ENCODE measurements at places on chromosomes 11 and 22.

DNA sequence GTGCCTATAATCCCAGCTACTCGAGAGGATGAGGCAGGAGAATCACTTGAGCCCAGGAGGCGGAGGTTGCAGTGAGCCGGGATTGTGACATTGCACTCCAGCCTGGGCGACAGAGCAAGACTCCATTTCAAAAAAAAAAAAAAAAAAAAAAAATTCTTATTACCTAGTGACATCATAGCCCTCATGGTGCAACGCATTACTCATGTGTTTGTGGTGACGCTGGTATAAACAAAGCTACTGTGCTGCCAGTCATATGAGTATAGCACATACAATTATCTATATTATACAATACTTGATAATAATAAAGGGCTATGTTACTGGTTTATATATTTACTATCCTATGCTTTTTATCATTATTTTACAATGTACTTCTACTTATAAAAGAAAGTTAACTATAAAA lies 41.2 kb downstream of the OR2AT4 start:
- DNase-seq = no peak

GRCh38 chr11:34926101-34926830 lies 9.8 kb downstream of the PDHX start:
- DNase-seq = no peak

- no peak for DNase-seq
Observed at GRCh38 chr22:17307566-17307965, 61.7 kb upstream of the CECR2 start.

GRCh38 chr11:117911694-117912093 lies 17.5 kb downstream of the TMPRSS13 start:
- DNase-seq = no peak

DNA sequence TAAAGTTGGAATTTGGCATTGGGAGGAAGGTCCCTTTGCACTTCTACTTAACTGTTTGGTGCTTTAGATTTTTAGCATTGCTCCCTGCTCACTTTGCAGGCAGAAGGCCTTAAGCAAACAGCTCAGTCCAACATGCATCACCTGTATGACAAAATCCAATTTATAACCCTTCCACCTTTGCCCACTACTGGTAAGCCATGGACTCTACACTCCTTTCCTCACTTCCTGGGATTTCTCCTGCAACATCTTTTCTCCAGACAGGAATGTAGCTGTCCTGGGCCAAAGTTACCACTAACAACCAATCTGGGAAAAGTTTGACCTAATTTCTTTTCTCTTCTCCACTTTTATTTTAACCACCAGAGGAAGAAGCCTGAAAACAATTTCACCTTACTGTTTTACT lies 1.8 kb upstream of the OR2D2 start:
- DNase-seq = no peak

- no peak for DNase-seq
Observed at GRCh38 chr11:101555366-101555765, 28.4 kb downstream of the TRPC6 start.

- DNase-seq = no peak
Observed at GRCh38 chr11:34050581-34051348, 766 bp upstream of the CAPRIN1 start.

- DNase-seq = no peak
Observed at GRCh38 chr22:26756675-26757293, 99.4 kb downstream of the MIAT start.

GRCh38 chr11:3994030-3994640 lies 100.5 kb upstream of the RRM1 start:
- no peak for DNase-seq

- DNase-seq = no peak
Observed at GRCh38 chr22:45344334-45344733, 34.6 kb downstream of the FAM118A start.

DNA sequence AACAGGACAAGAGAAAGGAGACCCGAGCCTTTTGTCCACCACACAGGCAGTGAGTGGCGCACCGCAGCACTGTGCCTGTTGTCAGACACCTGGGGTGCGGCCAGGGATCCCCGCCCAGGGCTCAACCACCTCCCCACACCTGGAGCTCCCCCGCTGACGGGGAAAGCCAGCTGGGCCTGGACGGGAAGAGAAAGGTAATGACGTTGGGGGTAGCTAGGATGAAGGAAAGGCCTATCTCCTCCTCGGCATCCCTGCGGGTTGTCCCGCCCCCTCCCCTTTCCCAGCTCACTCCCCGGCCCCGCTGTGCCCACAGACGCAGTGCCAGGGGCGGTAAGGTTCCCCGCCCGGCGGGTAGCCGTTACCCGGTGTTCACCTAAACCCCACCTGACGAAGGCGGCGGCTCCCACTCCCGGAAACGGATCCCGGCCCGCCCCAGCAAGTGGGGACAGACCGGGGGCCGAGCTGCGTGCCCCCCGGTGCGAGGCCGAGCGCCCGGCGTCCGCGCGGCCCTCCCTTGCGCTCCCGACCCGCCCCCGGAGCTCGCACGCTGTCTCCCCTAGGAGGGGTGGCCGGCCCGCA lies 495 bp downstream of the HYOU1 start:
- DNase-seq = peak; percentile 28

GRCh38 chr11:15726893-15727519 lies 612.3 kb downstream of the INSC start:
- DNase-seq = no peak

- DNase-seq = no peak
Observed at GRCh38 chr11:3969613-3970012, 114.1 kb downstream of the STIM1 start.

DNA sequence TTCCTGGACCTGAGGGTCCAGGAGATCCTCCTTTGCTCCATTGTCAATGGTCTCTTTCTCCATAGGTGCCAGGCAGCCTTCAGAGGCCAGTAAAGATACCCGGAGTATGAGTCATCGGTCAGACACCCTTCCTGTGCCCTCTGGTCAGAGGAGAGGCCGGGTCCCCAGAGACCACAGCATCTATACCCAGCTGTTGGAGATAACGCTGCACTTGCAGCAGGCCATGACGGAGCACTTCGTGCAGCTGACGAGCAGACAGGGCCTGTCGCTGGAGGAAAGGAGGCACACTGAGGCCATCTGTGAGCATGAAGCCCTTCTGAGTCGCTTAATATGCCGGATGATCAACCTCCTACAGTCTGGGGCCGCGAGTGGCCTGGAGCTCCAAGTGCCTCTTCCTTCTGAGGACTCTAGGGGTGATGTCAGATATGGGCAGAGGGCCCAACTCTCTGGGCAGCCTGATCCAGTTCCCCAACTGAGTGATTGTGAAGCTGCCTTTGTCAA lies at the start of gene ACCSL:
TSS of gene ACCSL (plus strand) at position 51 of the 501 bp plus-strand sequence. CDS start at position 107, 56 bp downstream.
- DNase-seq = no peak

GRCh38 chr11:23112390-23112789 lies 252.1 kb upstream of the CCDC179 start:
- DNase-seq = no peak

DNA sequence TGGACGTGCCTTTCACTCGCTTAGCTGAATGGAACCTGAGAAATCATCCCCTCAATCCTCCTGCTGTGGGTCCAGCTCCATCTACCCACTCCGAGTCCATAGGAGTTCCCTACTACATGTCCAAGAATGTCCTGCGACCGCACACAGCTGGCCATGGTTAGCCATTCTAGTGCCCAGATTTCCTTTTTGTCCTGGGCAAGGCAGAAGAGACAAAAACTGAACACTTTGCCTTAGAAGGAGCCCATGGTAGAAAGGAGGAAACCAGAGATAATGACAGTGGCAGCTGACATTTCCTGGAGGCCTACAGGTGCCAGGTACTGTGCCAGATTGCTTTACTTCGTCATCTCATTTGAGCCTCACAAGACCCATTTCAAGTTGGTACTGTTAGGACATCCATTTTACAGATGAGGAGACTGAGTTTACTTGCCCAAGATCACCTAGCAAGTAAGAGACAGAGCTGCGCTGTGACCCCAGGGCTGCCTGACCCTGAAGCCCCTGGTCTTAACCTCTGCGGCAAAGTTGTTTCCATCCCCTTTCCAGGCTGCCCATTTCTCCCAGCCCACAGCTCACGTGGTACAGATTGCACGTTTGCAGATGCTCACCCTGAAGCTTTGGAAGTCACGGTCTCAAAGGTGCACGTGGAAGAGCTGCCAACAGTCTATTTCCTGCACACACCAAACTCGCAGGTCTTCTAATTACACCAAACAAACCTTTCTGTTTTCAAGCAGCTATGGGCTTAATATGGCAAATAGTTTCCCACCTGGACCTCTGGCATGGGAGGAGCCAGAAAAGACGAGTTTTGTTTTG lies 112.7 kb downstream of the ZBTB16 start:
- DNase-seq = no peak

DNA sequence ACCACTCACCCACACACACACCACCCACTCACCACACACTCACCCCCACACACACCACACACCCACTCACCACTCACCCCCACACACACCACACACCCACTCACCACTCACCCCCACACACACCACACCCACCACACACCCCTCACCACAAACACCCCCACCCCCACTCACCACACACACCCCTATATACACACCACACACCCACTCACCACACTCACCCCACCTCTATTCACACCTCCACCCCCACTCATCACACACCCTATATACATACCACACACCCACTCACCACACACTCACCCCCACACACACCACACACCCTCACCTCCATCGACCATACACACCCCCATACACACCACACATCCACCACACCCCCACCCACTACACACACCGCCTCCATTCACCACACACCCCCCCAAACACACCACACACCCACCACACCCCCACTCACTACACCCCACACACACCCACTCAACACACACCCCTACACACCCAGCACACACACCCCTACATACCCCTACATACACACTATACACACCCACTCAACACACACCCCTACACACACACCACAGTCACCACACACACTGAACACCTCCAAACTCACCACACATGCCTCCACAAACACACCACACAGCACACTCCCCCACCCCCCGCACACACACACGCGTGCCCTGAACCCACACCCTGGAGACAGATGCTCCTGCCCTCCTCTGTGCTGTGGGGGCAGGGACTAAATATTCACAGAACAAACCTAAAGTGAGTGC lies 19.0 kb upstream of the TTLL12 start:
- DNase-seq = no peak

DNA sequence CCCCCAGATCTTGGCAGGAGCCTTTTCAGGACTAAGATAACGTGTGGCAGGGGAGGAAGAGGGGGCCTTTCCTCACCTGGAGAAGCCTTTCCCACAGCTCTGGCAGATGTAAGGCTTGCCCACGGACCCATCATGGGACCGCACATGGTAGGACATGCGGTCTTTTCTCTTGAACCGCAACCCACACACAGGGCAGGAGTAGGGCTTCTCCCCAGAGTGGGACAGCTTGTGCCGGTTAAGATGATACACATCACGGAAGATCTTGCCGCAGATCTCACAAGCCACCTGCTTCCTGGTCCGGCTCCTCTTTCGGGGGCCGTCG lies 1.9 kb downstream of the PATZ1 start:
- no peak for DNase-seq

DNA sequence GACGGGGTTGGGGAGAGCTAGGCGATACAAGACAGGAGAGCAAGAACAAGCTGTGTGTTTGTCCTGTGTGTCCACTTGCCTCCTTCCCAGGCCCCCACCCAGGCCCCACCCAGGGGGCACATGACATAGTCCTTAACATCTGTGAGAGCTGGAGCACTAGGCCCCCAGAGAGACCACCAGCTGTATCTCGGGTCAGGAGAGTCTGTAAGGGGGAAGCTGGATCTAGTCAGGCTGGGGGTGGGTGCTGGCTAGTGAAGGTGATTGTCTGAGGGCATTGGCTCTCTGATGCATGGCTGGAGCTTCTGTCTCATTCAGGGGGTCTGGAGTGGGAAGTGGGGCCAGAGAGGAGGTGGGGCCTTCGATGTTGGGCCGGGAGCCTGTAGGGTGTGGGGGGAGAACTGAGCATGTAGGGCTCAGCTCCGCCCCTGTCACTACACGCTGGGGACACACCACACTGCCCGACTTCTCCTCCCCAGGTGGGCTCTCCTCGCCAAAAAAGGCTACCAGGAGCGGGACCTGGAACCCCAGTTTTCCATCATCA lies 571 bp downstream of the P2RX6 start:
- no peak for DNase-seq

DNA sequence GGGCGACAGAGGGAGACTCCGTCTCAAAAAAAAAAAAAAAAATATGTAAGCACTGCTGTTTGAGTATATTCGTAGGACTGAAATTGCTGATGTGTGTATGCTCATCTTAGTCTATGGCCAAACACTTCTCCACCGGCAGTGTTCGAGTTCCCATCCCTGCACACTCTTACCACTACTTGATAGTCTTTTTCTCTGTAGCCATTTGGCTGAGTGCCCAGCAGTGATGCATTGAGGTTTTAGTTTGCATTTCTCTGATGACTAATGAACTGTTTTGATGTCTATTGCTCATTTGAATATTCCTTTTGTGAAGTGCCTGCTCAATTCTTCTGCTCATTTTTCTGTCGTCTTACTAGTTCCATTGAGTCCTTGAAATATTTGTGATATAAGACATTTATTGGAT lies 1.9 kb downstream of the TIRAP start:
- peak; percentile 71 for DNase-seq

DNA sequence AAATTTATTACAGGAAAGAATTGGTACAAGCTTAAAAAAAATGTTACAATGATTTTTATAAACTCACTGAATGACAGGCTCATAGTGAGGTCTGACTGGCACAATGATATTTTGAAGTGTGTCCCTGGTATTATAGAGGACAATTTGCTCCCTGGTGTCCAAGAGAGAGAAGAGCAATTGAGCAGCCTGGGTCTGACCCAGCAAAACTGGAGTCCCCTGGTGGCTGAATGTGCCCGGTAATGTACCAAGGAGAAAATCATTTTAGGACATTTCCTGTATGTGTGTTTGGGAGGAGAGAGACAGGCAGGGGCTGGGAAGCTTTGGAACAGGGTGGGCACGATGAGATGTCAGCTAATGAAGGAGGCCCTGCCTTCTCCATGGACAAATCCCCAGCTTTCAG lies 125.3 kb downstream of the APOL5 start:
- no peak for DNase-seq

DNA sequence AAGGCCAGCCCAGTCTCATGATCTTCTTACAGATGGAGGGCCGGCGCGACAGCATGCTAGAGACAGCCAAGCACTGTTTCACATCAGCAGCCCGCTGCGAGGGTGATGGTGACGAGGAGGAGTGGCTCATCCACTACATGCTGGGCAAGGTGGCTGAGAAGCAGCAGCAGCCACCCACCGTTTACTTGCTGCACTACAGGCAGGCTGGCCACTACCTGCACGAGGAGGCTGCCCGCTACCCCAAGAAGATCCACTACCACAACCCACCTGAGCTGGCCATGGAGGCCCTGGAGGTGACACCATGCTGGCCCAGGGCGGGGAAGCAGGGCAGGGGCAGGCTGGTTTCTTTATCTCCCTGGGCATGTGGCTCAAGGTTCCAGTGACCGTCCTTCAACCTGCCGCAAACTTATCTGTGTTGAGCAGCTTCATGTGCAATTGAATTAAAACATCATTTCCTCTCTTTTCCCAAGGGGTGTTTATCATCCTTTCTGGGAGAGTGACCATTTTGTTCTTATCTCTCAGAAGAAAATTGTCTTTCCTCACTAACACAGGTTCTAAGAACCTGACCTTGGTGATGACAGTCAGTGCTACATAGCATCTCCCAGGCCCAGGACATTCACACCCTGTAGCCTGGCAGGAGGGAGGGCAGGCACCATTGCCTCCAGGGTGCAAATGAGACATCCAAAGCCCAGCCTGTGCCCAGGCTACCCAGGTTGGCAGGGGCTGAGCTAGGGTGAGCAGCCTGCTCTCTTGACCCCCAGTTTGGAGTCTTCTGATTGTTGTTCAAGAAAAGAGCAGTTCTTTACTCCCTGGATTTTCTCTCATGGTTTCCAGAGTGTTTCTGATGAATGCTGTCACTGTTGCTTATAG lies 80.7 kb downstream of the CABIN1 start:
- no peak for DNase-seq

Measured in stimulated activated CD8-positive, alpha-beta memory T cell treated with anti-CD3 and anti-CD28 coated beads, Interleukin-2, amount 100 ng/mL, for 1 hour (primary cell).